Activated gamma-delta T cell treated with anti-CD3 and anti-CD28 coated beads, Interleukin-2, amount 50 U/mL, for 16 hours (primary cell): ENCODE measurements at places on chromosomes 7 and 10.

- DNase-seq = no peak
Observed at GRCh38 chr10:77436257-77436975, 201.2 kb downstream of the KCNMA1 start.

- no peak for DNase-seq
Observed at GRCh38 chr10:74027702-74028101, 29.8 kb downstream of the VCL start.

GRCh38 chr10:45387096-45387893, 13.3 kb downstream of the ALOX5 start:
- DNase-seq = no peak

DNA sequence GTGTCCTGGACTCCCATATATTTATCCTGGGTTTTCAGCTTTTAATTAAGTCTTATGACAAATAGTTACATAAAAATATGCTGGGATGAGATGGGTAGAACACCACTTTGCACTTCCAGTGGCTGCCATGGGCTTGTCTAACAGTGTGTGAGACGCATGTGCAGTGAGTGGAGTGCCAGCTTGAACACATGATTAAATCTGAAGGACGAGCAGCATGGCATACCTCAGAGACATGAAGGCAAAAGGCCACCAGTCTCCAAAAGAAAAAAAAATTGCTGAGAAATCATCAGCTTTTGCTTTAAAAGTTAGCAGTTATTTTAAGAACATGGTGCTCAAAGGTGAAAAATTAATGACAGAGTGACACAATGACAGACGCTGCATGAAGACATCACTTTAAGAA, 139.0 kb upstream of the ADCY1 start:
- no peak for DNase-seq

DNA sequence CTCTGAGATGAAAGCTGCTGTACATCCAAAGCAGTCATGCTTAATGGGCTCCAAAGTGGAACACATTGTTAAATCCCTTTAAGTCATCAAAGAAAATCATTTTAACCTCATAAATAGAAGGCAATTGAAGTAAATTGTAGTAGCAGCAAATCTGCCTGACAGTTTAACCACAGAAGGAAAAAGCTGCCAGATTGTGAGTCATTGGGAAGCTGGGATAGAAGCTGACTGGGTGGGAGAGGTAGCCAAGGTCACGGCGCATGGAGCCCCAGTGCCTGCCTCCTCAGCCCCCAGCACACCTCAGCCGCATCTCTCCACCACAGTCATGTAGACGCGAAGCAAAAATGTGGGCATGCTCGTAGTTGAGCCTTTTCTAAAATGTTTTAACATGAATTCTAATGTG, 44.0 kb downstream of the TARP start:
- DNase-seq = peak; percentile 39

- DNase-seq = no peak
Observed at GRCh38 chr7:18644981-18645380, 149.4 kb downstream of the HDAC9 start.

DNA sequence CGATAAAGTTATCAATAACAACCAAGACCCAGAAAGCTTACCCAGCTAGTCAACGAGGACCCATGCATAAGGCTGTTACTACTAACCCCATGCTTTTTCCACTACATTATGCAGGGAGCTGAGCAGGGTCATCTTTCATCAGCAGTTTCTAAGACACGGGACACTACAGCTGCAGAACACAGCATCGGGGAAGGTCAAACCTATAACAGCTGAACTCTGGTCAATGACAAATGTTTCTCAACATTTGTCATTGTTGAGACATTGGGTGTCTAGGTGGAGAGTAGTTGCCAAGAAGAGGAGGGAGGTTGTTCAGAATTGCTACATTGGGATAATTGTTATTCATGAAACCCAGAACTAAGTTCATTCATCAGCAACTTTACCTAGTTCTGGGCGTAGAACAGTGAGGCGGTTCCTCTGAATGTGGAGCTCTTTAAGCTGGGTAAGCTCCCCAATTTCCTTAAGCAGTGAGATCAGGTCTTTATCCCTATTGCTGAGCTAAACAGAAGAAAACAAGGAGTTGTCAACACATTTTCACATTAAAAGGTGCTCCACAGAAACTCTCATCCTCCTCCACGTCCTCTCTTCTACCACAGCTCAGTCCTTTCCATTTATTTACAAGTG, 105.6 kb downstream of the ZNF22 start:
- no peak for DNase-seq

DNA sequence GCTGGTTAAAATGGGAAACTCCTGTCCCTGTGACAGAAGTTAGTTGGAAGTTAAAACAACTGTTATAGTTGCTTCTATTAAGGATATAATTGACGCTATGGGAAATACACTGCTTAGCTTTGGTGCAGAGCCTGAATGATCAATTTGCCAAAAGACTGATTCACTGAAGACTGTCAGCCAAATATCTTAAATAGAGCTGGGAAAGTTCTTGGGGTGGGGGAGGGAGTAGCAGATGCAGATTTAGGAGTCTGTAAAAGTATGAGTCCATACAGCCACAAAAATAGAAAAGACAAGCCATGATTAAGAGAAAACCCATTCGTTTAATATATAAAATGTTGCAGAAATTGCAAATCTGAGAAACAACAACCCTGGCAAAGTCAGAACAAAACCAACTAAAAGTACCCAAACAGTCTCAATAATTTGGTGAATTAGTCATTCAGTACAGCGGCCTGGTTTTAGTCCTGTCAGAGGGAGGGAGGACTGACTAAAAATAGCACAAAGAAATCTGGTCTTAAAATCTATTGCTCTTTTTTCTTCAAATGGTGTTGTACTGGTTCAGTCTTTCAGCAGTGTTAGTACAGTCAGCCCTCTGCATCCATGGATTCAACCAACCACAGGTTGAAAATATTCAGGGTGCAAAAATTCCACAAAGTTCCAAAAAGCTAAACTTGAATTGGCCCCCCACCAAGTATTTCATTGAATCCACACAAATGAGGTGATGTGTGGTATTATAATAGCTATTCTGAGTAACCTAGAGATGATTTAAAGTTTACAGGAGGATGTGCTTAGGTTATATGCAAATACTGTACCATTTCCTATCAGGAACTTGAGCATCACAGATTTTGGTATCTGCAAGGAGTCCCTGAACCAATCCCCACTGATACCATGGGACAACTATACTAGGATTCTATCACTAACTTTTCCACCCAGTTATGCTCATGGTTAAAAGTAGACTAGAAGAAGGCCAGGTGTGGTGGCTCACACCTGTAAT, 30.0 kb downstream of the STK17A start:
- no peak for DNase-seq

DNA sequence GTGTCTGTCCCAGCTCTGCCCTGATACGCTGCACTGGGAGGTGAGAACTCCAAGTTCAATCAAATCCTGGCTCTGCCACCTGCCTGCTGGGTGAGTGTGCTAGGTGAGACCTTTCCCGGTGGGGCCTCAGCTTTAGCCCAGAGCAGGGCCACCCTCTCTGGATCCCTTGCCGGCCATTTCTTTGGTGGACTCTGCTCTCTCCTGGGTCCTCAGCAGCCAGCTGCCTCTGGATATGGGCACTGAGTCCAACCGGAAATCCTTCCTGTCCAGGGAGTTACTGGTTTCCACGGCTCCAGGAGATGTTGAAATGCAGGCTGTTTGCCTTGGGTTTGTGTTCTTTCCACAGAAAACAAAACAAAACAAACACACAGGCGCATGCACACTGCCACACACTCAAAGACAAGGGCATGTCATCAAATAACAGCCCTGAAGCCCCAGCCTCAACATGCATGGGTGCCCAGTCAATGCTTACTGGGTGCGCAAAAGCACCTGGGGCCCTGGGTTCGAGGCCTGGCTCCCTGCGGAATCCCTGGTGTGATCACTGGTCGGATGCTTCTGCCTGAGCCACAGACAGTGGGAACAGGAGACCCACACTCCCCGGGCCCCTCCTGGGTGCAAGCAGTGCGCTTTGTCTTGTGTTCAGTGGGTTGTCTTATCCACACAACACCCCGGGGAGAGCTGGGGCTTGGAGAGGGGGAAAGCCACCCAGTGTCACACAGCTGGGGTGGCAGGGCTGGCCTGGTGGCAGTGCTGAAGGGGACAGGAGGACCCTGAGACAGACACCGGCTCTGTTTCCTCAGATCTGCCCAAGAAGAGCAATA, 33.1 kb downstream of the PPIF start:
- DNase-seq = no peak

- no peak for DNase-seq
Observed at GRCh38 chr10:13525663-13526062, 3.2 kb downstream of the BEND7 start.

DNA sequence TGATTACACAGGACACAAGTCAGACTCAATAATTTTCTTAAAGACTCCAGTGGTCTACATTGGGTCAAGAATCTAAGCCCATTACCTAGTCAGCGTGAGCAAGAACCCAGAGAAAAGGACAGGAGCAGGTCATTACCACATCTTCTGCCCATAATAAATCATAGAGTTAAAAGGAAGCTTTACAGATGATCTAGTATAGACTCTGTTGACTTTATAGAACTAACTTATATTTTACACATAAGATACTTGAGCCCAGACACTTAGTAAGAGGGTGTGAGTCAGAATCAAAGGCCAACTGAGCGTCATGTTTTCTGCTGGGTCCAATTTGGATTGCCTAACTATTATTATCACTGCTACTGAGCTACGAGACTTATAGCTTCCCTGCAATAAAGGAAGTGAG, 206.1 kb upstream of the NPSR1 start:
- no peak for DNase-seq

DNA sequence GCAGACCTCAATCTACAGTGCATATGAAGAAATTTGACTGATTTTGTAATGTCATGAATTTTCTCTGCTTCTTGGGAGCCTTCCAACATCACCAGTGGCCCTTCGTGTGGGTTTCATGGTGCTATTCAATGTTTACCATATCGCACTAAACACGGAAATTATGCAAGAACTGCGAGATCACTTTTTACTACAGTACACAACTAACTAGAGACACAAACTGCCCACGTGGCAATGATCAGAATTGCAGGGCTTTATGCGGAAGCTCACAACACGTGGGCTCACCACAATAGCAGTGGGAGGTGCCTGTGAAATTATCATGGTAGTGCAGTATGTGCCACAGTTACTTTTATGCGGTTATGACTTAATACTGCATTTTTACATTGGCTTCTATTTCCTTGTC, 449.7 kb upstream of the KLF6 start:
- peak; percentile 55 for DNase-seq
